ENCODE measurements at places on chromosomes 6 and 20. TPM values are rescaled to one million over a fixed set of nuclear protein-coding genes. Genes with fewer than 3 reads are reported as not detected.

The CENPW gene
- 0.85 TPM for total RNA-seq

The EYS gene
- under 0.01 TPM for total RNA-seq

The ACSS1 gene
- 2.6 TPM for total RNA-seq

The PTCHD4 gene
- 1.9 TPM for total RNA-seq

The EPHA7 gene
- total RNA-seq = not detected

The PLG gene
- total RNA-seq = not detected

The PLCB1 gene
- 0.24 TPM for total RNA-seq

The HEY2 gene
- total RNA-seq = under 0.01 TPM

The ZC2HC1B gene
- total RNA-seq = not detected

Measured in tracheal epithelial cell (primary cell).